ENCODE measurements at places on chromosomes 6 and 20.

DNA sequence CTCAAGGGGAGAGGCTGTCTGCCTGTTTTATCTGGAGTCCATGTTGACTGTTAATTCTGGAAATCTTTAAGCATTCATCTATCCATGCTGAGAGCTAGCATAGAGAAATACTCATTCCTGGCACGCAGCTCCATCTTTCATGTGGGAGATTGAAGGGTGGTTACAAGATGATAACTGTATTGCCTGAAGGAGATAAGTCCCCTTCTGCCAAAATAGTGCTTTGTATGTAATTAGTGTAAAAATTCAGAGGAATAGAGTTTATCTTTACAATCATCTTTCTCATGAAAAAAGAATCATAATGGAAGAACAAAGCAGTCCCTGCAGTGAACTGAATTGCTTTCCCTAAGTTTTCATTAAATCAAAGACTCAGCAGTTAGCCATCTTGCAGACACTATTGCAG is 256.5 kb downstream of the SLC35F1 start:
- DNase-seq, result no peak

- no peak for DNase-seq
These were observed 80.1 kb upstream of the NXT1 start for GRCh38 chr20:23270382-23270911.

DNA sequence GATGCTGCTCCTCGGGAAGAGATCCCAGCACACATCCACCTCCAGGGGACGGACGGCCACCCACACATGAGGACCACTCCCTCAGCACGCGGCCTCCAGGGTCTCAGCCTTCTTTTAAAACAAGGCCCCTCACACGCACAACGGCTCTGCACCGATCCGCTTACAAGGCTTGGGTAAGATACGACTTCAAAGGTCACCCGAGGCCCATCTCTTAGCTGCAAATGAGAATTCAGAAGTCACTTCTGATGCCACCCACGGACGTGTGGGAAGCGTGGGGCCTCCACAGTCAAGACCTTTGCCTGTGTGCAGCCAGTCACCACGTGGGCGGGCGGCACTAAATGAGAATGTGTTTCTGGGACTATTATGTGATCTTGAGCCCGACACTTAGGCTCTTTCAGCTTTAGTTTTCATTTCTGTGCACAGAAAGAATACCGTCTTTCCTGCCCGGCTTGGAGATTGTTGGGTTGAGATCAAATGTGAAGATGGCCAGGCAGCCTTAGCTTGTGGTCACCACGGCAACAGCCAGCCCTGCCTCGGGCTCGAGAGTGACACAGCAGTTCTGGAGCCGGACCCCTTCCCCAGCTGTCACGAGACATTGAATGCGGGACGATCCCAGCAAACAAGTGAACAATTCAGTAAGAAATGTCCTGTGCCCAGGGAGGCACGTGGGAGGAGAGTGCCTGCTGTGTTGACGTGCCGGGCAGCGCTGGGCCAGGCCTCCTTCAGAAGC is 91.6 kb downstream of the RAMACL start:
- no peak for DNase-seq

DNA sequence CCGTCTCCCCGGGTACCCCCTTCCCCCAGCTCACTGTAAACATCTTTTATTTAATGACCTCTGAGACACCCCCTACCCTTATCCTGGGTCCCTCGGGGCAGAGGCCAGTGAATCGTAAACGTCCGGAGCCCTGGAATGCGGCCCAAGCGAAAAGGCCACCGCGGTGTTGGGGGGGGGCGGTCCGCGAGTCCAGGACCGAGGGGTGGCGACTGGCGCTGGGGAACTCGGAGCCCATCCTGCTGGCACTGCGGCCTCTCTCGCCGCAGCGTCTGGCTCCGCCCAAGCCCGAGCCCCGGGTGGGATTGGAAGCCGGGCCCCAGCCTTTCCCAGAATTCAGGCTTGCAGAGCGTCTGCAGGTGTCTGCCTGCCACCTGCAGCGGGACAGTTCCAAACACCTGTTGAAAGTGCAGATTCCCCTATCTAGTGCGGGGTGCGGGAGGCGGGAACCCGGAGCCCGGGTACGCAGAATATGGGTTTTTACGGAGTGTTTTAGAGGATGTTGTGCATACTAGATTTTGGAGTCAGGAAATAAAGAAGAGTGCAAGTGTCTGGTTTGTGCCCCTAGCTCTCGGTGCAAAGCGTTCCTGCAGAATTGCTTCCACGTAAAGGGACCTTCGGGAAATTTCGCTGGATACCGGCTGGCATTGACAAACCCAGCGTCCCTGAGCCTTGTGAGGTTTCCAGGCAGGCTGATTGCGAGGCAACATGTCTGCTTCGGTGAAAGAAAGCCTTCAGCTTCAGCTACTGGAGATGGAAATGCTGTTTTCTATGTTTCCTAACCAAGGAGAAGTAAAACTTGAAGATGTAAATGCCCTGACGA is 800 bp downstream of the RWDD2A start:
- no peak for DNase-seq
